Stomach (tissue), 19 donors: ENCODE measurements at places on chromosomes 5 and 9. TPM values are rescaled to one million over a fixed set of nuclear protein-coding genes. Genes with fewer than 3 reads are reported as not detected.

Gene DMRT2
- 23.2 TPM for total RNA-seq

Gene CYLC2
- total RNA-seq, result not detected

Gene SET
- total RNA-seq, result 49.0 TPM

Gene TLX3
- not detected for total RNA-seq

Gene IL4
- not detected for total RNA-seq

Gene GPR150
- total RNA-seq, result 0.18 TPM
